ENCODE measurements at places on chromosomes 12 and 14.

- no peak for DNase-seq
Measured at GRCh38 chr14:54132496-54132895, 175.9 kb upstream of the BMP4 start.

GRCh38 chr12:60539592-60539991 is 943.8 kb downstream of the SLC16A7 start:
- DNase-seq, result no peak

- DNase-seq, result no peak
Measured at GRCh38 chr14:53493860-53494259, 340.7 kb upstream of the DDHD1 start.

DNA sequence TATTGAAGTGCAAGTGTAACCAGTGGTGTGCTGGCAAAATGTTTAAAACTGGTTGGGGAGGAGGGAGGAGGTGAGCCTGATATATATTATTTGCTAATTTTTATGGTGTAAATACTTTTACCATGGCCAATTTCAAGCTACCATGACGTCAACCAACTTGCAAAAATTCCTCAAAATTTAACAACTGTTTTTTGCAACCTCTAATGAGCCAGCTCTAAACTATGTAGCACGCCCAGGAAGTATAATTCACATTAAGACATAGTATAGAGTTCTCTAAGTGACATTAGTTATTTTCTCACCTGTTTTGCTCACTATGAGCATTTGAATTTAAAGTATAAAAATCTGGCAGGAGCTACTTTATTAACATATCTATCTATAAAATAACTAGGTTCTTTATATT is 41.4 kb downstream of the ATL1 start:
- DNase-seq, result no peak

Data from activated CD4-positive, alpha-beta T cell treated with anti-CD3 and anti-CD28 coated beads, Interleukin-2, amount 50 U/mL, for 48 hours (primary cell).